Activated gamma-delta T cell (primary cell): ENCODE measurements at places on chromosomes 1 and 21.

- DNase-seq, result no peak
These were observed 35.2 kb downstream of the DNASE2B start for GRCh38 chr1:84433258-84434080.

- no peak for DNase-seq
These were observed 27.4 kb upstream of the KIRREL1 start for GRCh38 chr1:157966031-157966537.

GRCh38 chr1:180152588-180152987 lies 2.1 kb upstream of the QSOX1 start:
- DNase-seq, result no peak

DNA sequence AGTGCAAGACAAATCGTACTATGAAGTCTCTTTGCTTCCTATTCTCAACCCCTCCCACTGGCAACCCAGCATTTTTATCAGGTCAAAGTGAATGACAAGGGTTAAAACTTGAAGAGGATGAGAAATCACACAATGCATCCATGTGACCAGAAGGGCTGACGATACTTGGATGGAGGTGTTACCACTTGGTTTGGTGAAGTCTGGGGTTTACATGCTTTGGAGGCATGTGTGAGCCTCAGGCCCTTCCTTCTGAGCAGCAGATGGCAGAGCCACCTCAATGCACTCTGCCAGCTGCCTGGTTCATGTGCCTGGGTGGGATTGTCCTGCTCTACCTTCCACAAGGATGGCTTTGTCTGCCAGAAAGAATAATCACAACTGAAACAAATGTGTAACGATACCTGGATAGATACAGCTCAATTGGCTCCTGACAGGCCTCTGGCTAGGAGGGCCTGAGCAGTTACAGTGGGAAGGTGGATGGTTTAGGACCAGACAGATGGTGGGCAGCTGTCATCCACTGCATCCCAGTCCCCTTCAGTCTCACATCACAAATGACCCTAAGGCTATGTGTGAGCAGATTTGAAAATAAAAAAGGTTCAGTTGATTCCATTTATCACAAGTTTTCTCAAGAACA lies 51.5 kb upstream of the CNIH3 start:
- DNase-seq, result no peak

DNA sequence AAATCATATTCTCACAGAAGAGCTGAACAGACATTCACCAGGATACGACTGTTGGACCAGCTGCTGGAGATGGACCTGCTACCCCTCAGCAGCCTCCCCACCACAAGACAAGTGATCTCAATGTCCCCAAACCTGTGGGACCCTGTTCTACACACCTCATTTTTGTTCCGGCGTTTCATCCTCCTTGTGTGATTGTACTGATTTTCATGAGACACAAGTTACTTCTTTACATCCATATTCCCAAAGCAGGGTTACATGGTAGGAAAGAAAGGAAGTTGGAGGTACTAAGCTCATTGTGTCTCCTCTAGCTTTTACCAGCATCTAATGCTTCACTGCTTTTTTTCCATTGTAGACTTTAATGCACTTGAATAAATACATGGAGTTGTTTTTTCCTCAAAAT lies 8.7 kb downstream of the ADAMTS1 start:
- DNase-seq, result no peak

GRCh38 chr1:203621559-203622262 lies 4.9 kb upstream of the ATP2B4 start:
- DNase-seq, result no peak

GRCh38 chr1:10626791-10627410 lies 152.2 kb downstream of the PEX14 start:
- no peak for DNase-seq

DNA sequence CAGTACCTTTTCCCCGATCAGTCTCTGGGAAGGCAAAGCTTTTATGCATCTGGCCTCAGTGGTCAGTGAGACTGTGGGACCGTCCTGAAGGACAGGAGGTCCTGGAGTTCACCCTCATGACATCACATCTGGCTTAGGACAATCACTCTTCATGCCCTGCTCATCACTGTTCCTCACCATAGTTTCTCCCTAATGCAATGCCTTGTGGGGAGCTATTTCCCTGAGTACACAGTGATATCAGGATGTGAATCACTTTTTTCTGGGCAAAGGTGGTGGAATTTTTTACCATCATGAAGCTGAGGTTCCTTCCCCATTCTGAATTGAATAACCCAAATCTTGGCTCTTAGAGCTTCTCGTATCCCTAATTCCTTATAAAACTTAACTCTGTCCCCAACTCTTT lies 34.8 kb upstream of the CFAP126 start:
- DNase-seq, result no peak

DNA sequence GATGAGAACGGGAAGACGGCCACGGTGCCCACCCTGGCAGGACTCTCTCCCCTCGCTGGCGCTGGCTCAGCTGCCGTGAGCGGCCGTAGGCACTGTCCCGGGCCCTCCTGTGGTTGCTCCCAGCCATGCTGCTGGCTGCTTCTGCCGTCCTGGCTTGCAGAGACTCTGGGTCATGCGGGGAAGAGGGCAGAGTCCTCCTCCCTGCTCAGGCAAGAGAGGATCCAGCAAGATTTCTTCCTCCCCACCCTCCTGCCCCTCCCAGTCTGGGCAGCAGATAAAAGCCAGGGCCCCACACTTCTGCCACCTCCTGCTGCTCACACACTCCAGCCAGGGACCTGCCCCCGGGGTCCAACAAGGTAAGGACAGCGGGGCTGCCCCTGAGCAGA lies 60.1 kb downstream of the AGPAT3 start:
- no peak for DNase-seq

GRCh38 chr21:27047283-27047657 lies 80.4 kb upstream of the ADAMTS5 start:
- no peak for DNase-seq

DNA sequence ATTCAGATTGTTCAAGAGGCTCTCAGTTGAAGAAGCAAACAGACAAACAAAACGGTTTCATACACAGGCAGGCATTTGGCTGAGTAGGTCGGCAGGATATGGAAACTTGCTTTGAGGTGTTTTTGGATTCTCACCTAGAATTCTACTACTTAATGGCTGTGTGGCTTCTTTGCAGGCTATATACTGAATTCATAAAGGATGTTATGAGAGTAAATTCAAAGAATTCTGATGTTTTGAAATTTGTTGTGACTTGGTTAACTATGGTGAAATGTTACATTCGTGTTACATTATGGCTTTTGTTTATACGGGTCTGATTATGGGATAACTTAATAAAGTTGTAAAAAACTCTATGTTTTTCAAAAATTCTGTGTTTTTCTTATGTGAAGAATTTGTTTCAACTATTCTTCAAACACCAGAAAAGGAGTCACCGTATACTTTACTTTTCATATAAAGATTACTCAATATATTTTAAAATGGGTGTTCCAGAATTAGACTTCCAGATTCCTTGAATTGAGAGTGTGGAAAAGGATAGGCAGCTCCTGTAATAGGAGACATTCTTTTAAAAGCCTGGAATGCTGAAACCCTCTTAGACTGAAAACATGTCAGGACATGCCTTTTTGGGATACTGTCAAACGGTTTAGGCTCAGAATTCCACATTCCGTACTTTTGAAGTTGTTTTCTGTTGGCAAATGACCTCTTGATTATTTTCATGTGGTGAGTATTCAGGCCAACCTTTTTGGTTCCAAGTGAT lies 8.2 kb upstream of the IRF2BP2 start:
- no peak for DNase-seq

- DNase-seq, result no peak
These were observed 221.2 kb downstream of the PTGER3 start for GRCh38 chr1:70826428-70826827.

GRCh38 chr1:47262787-47263413 lies 30.9 kb upstream of the TAL1 start:
- no peak for DNase-seq

- no peak for DNase-seq
These were observed 253.5 kb upstream of the CACYBP start for GRCh38 chr1:174746024-174746808.

- no peak for DNase-seq
These were observed 52.0 kb downstream of the CD2 start for GRCh38 chr1:116806245-116806644.

DNA sequence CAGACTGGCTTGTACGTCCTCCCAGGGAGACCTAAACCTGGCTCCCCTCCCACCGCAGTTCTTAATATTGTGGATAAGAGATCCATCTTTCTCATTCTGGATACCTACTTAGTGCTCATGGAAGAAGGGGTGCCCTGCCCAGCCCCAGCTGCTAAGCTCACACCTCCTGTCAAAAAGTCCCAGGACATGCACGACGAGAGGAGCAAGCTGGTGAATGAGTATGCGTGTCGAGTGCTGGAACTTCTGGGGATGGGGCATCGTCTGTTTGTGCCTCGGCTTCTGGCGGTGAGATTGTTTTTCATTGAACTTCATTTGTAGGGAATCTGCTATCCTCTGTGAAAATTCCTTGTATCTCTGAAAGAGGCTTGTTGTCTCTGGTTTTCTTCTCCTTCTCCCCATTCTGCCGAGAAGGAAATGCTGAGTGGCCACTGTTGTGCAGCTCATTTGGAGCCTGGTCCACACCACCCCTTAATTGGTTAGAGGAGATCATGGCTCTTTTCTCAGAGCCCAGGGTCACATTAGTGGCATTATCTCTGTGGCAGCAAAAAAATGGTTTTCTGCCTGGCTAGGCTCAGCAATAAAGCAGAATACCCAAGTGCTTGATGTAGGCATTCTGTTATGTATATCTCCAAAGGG lies 199.4 kb upstream of the CACYBP start:
- DNase-seq, result no peak

- no peak for DNase-seq
These were observed 86.9 kb downstream of the ADAMTS1 start for GRCh38 chr21:26758083-26758880.

GRCh38 chr21:25670726-25671125 lies 31.7 kb downstream of the JAM2 start:
- no peak for DNase-seq

- no peak for DNase-seq
These were observed 27.7 kb downstream of the SPATA45 start for GRCh38 chr1:212819726-212820125.

GRCh38 chr21:18951271-18952038 lies 547.9 kb upstream of the TMPRSS15 start:
- DNase-seq, result no peak

GRCh38 chr1:40971966-40972365 lies 7.5 kb upstream of the CTPS1 start:
- DNase-seq, result no peak

GRCh38 chr1:53392460-53392859 lies 64.6 kb upstream of the LRP8 start:
- no peak for DNase-seq

DNA sequence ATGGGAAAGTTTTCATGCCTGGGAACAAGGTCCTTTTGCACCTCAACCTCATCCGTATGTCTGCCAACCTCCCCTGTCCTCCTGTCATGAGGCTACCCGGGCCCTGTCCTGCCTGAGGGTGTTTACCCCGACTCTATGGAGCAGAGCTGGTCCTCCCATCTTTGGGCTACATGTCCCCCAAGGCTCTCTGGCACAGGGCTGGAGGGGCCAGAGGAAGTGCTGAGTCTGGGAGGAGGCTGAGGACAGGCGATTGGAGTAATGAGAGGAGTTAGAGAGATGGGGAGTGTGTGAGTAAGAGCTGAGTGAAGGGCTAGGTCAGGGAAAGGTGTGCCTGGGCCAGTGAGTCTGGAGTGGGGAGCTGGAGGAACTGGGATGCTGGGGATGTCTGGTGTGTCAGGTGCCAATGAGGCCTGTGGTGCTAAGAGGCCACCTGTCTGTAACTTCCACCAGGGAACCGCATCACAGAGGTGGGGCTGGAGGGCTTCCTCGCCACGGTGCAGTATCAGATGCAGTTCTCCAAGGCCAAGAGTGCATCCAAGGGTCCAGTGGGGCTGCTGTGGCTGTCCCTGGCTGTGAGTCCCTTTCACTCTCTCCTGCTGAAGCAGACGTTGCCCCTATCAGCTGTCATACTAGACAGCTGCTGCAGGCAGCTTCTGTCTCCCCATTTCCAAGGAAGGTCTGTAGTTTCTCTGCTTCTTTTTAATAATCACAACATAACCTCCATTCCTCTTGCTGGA lies 11.7 kb downstream of the LRRC71 start:
- DNase-seq, result no peak

GRCh38 chr1:201447903-201448871 lies 20.8 kb downstream of the PHLDA3 start:
- DNase-seq, result no peak
